Brain pericyte (primary cell): ENCODE measurements at places on chromosomes 1 and 21.

DNA sequence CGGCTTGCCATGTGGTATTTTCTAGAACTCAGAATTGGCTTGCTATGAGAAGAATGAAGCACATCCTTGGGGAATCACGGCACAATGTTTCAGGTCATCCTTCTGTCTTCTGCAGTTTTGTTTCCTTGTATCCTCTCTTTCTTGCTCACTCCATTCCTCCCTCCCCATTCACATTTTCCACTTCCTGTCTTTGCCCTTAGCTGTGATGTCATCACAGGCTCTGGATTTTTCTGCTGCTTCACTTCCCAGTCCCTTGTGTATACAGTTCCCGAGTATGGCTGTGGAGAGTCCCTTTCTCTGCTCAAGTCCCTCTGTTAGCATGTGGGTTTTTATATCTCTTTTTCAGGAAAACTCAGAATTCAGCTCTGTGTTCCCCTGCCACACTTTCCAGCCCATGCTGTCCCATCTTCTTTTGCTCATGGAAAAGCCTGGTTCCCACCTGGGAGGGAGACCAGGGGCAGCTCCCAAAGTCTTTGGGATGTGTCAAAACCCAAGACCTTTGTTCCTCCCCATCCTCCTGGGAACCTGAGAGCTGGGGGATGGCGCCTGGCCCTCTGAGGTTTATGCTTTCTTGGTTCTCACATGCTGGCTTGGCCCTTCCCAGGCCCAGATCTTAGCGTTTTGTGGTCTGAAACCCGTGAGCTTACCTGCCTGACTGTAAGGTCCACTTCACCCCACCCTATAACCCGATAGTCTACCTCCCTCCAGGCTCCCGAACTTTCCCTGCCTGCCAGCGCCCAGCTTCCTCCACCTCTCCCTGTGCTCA is 4.8 kb upstream of the RGS16 start:
- DNase-seq: no peak

DNA sequence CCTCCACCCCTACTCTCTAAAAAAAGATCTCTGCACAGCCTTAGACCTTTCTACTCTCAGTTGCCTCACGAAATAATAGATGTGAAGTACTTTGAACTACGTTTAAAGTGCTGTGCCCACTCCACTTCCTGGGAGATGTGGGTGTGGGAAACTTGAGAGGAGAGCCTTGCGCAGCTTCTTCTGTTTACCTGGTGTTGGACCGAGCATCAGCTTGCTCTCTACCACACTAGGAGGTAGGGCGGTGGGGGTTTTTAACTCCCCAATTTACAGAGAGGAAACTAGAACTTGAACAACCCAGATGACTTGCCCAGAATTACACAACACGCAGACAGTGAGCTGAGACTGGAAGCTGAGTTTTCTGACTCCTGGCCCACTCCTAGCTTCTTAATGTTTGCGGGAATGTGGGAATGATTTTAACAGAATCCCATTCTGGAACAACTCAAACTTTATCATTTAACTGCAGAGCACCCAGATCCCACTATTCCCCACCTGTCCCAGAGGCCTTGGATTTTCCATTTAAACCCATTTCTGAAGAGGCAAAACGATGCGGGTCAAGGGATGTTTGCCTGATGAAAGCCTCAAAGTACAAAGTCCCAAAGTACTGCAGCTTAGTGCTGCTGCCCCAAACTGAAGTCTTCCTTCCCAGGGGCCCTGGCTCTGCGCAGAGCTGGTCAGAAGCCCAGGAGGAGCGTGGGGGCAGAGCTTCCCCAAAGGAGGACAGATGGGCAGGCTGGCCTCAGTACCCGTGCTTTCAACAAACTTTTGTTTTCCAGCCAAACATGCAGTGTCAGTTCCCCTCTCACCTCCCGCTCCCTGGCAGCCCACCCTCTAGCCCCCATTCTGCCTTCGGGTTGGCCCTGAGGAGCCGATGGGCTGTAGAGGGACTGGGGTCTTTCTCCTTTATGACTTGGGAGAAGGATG is 19.0 kb downstream of the BTG2 start:
- no peak for DNase-seq

GRCh38 chr1:218887141-218887925 is 286.3 kb upstream of the LYPLAL1 start:
- no peak for DNase-seq

- no peak for DNase-seq
Measured at GRCh38 chr21:16305686-16306085, 575.9 kb downstream of the USP25 start.

DNA sequence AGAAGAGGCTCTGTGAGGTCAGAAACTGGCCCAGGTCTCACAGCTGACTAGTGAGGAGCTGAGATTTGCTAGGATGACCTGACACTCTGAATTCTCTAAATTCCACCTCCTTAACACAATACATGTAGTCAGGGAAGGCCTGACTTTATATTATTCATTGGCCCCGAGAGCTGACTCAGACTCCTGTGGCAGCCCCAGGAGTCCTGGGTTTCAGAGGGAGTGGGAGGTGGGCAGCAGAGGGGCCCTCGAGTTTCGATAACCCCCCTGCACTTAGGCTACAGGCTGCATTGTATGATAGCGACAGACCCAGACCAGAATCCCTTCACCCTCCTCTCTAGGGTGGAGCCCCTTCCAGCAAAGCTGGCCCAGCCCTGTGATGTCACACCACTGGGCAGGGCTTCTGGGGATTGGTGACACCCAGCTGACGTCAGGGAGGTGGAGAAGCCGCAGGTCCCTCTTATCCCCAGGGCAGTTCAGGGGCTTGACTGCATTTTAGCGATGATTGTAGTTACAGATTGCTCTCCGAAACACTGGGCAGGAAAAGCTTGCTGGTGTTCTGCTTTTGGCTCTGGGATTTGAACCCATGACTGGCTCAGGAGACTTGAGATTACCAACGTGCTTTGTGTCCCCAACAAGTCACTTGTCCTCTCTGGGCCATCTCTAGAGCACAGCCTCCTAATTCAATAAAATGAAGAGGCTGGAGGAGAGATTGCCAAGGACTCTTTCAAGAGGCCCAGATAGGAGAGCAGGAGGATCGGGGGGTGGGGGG is 17.0 kb upstream of the GPR37L1 start:
- no peak for DNase-seq

GRCh38 chr1:207998691-207999090 is 87.8 kb upstream of the CD34 start:
- no peak for DNase-seq
